Naive B cell (primary cell): ENCODE measurements at places on chromosomes 6 and 20. TPM values are rescaled to one million over a fixed set of nuclear protein-coding genes. Genes with fewer than 3 reads are reported as not detected.

Gene SAMD5
- not detected for polyA plus RNA-seq

Gene TMEM151B
- polyA plus RNA-seq = not detected

Gene AGPAT1
- 20.6 TPM for polyA plus RNA-seq

Gene COL9A1
- not detected for polyA plus RNA-seq

Gene ZNF292
- polyA plus RNA-seq = 31.4 TPM

Gene BRPF3
- 4.8 TPM for polyA plus RNA-seq

Gene OR12D3
- not detected for polyA plus RNA-seq

Gene BFSP1
- not detected for polyA plus RNA-seq

Gene BANF2
- not detected for polyA plus RNA-seq
